Stimulated activated CD4-positive, alpha-beta T cell treated with anti-CD3 and anti-CD28 coated beads, Interleukin-12 subunit alpha, Interleukin-12 subunit beta, amount 100 ng/mL, for 24 hours (primary cell): ENCODE measurements at places on chromosomes 2 and 18.

GRCh38 chr2:108855194-108855593, 68.6 kb downstream of the CCDC138 start:
- DNase-seq = no peak

- no peak for DNase-seq
Measured at GRCh38 chr2:50820176-50820575, 211.8 kb downstream of the NRXN1 start.

DNA sequence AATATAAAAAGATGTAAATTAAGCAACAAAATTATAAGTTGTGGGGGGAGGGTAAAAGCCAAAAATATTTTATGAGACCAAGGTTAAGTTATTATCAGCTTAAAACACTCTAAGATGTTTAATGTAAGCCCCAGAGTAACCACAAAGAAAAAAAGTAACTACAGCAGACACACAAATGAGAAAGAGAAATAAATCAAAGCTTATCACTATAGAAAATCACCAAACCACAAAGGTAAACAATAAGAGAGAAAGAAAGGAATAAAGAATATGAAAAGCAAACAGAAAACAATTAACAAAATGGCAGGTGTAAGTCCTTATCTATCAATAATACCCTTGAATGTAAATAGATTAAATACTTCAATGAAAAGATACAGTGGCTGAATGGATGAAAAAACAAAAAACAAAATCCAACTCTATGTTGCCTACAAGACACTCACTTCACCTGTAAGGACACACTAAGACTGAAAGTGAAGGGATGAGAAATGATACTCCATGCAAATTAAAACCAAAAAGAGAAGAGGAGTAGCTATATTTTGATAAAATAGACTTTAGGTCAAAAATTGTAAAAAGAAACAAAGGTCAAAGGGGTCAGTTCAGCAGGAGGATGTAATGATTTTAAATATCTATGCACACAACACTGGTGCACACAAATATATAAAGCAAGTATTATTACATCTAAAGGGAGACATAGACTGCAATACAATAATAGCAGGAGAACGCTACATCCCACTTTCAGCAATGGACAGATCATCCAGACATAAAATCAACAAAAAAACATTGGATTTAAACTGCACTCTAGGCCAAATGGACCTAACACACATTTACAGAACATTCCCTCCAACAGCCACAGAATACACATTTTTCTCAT, 80.7 kb downstream of the PTPN2 start:
- DNase-seq = no peak

GRCh38 chr2:230330725-230331124, 3.7 kb downstream of the SP140L start:
- DNase-seq = no peak

- DNase-seq = no peak
Measured at GRCh38 chr2:88738271-88738670, 46.8 kb downstream of the RPIA start.

DNA sequence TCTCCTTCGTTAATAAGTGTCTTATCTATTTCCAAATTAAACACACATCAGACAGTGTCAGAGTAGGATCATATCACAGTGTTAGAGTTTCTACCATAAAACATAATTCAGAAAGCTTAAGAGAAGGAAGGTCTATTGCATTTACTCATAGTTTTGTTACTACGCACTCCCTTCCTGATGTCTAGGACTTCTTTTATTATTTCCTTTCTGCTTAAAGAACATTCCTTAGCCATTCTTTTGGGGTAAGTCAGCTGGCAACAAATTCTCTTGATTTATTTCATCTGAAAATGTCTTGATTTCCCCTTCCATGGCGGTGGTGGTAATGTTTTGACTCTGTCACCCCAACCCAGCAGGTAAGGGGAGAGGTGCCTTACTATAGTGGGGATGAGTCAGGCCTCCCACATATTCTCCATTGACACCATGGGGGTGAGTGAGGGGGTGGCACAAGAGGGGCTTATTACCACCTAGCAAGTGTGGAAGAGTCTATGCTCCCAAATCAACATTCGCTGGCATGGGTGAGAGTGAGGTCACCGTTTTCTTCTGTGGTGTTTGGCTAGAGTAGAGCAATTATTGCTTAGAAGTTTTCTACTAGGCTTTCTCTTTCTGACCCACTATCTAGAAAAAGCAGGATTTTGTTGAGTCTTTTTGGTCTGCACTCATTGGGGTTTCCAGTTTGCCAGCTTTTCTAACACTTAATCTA, 29.9 kb downstream of the ABCB11 start:
- no peak for DNase-seq

GRCh38 chr2:47067788-47068407, 87.2 kb downstream of the STPG4 start:
- DNase-seq = no peak

DNA sequence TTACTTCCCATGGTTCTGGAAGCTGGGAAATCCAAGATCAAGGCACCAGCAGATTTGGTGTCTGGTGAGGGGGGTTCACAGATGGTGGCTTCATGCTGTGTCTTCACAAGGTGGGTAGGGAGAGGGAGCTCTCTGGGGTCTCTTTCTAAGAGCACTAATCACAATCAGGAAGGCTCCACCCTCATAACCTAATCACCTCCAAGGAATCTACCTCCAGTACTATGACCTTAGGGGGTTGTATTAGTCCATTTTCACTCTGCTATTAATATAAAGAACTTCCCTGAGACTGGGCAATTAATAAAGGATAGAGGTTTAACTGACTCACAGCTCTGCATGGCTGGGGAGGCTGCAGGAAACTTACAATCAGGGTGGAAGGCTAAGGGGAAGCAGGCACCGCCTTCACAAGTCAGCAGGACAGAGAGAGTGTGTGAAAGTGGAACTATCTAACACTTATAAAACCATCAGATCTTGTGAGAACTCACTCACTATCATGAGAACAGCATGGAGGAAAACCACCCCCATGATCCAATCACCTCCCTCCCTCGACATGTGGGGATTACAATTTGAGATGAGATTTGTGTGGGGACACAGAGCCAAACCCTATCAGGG, 17.6 kb downstream of the TBC1D8 start:
- no peak for DNase-seq

- DNase-seq = no peak
Measured at GRCh38 chr2:162317861-162318327, 590 bp downstream of the IFIH1 start.

DNA sequence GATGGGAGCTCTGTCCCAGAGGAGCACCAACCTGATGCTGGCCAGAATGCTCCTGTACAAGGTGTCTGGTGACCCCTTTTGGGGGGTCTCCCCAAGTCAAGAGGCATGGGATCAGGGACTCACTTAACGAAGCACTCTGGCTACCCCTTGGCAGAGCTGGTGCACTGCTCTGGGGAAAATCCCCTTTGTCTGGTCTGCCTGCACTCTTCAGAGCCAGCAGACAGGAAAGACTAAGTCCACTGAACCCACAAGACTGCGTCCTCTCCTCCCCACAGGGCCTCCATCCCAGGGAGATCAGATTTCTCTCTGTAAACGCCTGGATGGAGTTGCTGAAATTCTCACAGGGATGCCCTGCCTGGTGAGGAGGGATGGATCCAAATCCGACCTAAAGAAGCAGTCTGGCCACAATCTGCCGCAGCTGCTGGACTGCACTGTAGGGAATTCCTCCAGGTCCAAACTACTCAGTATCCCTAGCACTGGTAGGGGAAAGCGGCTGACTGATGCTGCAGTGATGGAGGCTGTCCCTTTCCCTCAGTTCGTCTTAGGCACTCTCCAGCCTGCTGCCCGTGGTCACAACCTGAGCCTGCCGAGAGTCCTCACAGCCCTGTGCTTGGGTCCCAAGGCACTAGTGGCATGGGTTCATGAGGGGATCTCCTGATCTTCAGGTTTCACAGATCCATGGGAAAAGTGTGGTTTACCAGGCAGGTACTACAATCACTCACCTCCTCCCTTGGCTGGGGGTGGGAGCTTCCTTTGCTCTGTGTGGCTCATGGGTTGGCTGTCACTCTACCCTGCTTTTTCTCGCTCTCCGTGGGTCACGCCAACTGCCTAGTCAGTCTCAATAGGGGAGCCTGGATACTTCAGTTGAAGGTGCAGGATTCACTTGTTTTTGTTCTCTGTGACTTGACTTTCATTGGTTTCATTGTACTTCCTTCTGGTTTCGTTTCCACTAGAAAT, 98.6 kb downstream of the SLC4A10 start:
- no peak for DNase-seq

DNA sequence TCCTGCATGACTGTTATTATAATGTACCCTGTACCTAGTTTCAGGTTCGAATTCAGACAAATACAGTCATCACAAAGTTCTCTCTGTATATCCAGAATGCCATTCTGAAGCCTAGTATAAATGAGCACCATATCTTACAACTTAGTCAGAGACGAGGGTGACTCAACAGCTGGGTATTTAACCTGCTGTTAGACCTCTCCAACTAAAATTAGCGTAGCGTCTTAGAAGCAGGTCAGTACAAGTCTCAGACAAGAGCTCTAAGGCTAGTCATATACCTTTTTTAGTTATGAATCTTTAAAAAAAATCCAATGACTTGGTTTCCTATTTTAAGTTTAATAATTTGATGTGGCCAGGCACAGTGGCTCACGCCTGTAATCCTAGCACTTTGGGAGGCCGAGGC, 74.1 kb downstream of the CABYR start:
- DNase-seq = no peak

DNA sequence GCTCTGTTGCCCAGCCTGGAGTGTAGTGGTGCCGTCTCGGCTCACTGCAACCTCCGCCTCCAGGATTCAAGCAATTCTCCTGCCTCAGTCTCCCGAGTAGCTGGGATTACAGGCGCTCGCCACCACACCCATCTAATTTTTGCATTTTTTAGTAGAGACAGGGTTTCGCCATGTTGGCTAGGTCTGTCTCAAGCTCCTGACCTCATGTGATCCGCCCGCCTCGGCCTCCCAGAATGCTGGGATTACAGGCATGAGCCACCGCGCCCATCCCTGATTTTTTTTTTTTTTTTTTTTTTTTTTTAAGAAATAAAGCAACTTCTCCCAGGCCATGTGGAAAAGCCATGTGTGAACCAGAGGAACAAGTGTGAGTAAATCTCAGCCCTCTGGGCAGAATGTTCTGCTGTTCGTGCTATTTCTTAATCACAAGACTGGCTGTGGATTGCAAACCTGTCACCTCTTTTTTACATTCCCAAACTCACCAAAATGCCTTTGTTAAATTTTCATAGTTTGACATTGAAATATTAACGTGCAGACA, 6.4 kb upstream of the SH3BP4 start:
- DNase-seq = no peak

GRCh38 chr2:20623741-20624155, 27.1 kb downstream of the HS1BP3 start:
- no peak for DNase-seq

- no peak for DNase-seq
Measured at GRCh38 chr2:26459991-26460612, 17.8 kb downstream of the OTOF start.

GRCh38 chr2:241048149-241048948, 49.9 kb downstream of the SNED1 start:
- DNase-seq = no peak

- no peak for DNase-seq
Measured at GRCh38 chr2:137817058-137817457, 147.2 kb upstream of the HNMT start.

- DNase-seq = no peak
Measured at GRCh38 chr2:119250718-119251290, 27.2 kb downstream of the STEAP3 start.

GRCh38 chr2:42141687-42142546, 27.2 kb upstream of the EML4 start:
- DNase-seq = peak; percentile 5

- DNase-seq = no peak
Measured at GRCh38 chr18:7908681-7909299, 341.7 kb downstream of the PTPRM start.

DNA sequence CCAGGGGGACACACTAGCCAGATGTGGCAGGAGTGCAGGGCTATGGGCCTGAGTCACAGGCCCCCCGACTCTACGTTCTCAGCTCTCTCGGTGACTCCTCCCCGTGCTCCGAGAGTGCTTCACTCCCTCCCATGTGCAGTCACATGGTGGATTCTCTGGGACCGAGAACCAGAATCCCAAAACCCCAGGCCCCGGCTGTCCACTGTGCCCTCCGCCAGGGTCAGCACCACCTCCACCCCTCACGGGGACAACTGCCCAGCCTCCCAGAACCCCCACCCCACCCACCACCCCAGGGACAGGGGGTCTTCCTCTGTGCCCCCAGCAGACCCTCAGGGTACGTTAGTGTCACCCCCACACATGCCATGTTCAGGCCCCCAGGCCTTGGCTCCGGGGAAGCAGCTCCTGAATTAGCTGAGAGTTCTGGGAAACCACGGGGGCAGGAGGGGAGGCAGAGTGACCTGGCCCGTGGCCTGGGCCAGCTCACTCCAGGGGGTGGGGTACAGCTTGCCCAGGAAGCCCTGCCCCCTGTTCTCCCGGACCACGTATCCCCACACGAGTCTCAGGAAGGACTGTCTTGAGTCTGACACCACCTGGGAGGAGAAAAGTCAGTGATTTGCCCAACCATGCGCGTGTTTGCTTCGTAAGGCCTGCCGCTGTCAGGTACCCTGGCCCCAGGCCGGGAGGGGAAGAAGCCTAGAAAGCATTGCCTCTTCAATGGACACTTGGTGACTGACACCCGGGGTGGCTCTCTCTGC, 4.4 kb downstream of the RAMP1 start:
- DNase-seq = no peak

DNA sequence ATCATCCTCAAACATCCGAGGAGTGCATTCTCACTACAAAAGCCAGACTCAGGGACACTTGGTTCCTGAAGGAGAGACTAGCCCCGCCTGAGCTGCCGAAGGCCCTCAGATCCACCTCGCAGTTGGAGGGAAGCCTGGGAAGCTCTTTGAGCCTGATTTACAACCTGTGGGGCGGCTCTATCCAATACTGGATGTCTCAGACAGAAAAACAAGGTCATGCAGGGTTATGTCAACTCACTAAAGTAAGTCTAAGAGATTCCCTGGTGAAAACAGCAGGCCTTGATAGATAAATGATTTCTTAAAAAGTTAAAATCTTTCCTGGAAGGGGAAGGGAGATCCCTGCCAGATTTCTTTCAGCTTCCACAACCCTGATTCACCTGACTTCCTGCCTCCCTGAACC, 284.3 kb downstream of the CYP26B1 start:
- DNase-seq = no peak

DNA sequence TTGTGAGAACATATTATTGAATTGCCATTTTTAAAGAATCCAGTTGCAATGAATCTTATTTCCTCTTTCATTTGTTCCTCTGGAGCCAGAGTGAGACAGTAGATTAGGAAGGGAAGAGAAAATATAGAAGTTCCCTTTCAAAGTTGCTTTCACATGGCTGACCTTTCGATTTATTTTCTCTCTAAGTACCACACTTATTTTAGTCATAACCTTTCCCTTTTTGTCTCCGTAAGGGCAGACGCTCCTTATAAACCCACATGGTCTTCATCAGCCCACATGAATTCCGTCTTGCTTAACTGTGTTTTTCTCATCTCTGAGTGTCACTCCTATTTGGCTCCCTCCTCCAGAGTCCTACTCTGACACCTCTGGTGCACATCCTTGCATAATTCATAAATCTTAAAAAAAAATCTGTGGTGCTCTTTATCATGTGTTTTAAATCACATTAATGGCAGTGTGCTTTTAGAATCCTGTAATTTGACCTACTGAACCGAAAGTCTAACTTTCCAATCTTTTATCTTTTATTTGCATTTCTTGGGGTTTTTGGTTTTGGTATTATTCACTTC, 38.5 kb upstream of the ZNF396 start:
- no peak for DNase-seq
